ENCODE measurements at places on chromosomes 7 and 10.

DNA sequence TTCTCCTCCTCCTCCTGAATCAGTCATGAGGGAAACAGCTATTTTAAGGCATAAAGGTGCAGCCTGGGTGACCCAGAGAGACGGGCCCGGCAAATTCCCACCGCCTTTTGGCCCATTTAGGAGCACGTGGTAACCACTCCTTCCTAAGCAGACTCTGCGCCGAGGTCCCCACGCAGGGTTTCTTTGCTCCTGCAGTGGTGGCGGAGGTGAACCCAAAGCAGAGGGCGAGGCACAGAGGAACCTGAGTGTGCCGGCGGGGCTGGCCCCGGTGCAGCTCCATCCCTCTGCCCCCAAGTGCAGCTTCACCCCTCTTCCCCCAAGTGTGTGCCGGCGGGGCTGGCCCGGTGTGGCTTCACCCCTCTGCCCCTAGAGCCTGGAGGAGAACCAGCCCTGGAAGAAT lies 50.6 kb downstream of the DPYSL4 start:
- no peak for DNase-seq

DNA sequence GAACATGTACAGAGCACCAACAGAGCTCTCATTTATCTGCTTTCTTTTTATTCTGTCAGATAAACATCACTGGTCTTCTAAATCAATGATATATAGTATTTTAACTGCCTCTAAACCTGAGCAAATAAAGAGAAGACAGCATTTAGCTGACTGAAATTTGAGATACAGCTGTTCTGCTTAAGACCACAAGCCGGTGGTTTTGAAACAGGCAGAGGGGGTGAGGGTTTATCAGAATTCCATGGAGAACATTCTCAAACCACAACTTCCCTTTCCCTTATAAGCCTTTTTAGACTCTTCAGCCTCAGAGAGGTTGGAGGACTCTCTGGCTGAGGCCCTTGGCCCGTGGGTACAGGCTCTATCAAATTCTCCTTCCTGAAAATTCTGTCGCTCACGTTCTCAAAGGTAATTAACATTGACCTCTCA lies 87.4 kb upstream of the RSU1 start:
- DNase-seq, result no peak

DNA sequence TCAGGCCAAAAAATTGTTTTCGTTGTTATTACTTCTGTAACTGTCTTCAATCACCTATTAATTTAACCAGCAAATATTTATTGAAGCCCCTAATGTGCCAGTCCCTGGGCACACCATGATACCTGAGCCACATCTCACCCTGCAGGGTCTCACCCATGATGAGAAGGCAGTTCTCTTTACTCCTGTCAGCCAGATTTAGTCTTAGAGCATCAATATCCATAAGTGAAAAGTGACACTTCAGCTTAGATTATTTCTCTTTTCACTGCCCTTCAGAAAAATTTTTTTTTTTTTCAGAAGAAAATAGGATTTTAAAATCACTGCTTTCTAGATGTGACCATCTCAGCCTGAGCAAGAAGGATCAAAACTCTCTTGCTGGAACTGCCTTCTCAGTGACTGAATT lies 258.6 kb upstream of the NFE2L3 start:
- no peak for DNase-seq

- no peak for DNase-seq
Measured at GRCh38 chr10:48659790-48660189, 24.9 kb upstream of the WDFY4 start.

- peak; percentile 34 for DNase-seq
Measured at GRCh38 chr10:128125416-128125943, 743 bp downstream of the MKI67 start.

DNA sequence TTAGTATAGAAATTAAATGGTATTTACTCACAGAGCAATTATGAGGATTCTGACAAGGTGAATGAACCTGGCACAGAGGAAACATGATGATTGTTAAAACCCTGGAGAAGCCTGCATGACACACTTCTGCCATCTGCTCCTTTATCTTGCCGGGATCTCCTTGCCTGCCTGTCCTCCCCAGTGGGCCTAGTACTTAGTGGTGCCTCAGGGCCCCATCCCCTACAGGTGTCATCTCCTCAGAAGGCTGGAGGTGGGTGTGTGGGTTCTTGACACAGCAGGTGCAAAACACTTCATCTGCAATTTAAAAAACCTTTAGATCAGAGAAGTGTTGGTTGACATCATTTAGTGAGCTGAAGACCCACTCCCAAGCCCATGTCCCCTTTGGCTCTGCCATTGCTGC lies 261.2 kb downstream of the ADRA2A start:
- DNase-seq, result no peak

DNA sequence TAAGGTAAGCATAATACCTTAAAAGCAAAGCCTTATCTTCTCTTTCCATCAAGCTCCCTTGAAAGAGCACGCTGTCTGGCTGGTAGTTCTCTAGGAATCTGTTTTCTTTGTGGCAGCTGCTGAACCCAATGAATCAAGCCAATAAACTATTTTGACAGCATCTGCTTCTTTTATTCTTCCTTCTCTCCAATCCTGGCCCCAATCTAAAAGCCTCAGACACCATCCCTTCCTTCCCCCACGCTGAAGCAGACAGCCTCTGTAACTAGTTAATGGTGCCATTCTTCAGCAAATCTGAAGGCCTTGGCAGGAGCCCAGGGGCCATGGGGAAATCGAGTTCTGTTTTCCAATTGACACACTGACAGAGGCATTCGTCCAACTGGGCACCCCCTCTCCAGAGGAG lies 186.6 kb upstream of the LYZL1 start:
- DNase-seq, result no peak

Data from T-helper 2 cell (primary cell).